ENCODE measurements at places on chromosomes 7 and 10.

DNA sequence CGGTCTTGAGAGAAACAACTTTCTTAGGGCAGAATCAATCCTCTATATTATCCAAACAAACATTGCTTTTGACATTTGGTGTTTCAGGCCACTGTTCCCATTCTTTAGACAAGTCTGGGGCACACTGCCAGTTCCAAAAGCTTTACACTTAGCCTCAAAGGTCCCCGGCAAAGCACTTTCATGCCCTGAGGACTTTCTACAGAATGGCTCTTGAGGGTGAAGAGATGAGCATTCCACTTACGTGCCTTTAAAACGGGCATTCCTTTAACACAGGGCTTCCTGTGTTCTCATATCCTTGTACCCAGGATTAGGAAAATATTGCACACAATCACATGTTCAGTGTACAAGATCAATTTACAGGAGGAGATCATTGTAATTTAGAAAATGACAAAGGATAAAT is 13.1 kb upstream of the TMEM213 start:
- DNase-seq: no peak

DNA sequence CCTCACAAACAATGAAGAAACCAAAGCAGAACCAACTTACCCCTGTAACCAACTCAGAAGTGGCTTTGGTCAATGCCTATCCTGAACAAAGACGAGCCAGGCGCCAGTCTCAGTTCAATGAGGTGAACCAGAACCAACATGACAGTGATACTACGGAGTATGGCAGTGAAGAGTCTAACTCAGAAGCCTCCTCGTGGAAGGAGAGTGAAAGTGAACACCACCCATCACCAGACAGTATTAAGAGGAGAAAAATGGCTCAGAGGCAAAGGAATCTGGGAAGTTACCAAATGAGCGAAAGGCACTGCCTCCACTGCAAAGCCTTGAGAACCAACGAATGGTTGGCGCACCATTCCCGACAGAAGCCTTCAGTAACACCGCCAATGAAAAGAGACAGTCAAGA is 8.4 kb downstream of the SSMEM1 start:
- DNase-seq: no peak

- DNase-seq: no peak
These were observed 92.7 kb downstream of the LSMEM1 start for GRCh38 chr7:112573302-112574039.

DNA sequence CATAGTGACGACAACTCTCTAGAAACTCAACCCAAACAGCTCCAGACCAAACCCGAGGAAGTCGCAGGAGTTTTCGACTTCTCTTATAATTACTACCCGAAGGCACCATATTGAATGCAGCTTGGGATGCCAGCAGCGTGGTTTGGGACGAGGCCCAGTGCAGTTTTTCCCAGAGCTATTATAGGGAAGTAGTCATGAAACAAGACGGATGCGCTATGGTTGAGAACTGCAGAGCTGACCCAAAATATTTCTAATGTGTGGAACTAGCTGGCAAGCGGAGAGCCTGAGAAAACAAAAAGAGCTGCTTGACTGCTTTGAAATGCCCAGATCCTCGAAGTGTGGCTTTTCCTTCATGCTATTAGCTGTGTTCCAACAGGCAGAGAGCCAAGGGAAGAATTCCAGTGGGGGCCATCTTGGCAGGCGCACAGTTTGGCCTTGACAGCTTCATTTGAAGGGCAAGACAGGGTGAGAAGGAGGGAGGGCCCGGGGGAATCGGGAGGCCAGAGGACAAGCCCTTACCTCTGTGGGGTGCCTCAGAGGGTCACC is 122.7 kb downstream of the CUL2 start:
- DNase-seq: no peak

DNA sequence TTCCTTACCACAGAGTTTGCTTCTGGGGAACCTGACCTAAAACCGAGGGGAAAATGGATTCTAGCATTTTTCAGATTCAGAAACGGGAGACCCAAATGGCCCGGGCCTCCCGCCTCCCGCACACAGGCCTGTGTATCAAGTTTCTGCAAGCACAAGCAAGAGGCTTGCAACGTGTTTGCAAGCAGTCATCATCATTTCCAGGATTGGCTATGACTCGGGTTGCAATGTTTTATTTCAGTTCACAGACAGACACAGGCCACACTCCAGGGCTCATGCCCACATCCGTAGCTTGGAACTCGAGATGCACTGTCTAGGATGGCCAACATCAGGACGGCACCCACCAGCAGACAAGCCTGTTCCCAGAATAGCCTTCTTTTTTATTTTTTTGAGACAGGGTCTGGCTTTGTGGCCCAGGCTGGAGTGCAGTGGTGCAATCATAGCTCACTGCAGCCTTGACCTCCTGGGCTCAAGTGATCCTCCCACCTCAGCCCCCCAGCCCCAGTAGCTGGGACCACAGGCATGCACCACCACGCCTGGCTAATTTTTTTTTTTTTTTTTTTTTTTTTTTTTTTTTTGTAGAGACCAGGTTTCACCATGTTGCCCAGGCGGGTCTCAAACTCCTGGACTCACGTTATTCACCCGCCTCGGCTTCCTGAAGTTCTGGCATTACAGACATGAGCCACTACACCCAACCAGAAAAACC is 68.1 kb upstream of the FOXK1 start:
- no peak for DNase-seq

DNA sequence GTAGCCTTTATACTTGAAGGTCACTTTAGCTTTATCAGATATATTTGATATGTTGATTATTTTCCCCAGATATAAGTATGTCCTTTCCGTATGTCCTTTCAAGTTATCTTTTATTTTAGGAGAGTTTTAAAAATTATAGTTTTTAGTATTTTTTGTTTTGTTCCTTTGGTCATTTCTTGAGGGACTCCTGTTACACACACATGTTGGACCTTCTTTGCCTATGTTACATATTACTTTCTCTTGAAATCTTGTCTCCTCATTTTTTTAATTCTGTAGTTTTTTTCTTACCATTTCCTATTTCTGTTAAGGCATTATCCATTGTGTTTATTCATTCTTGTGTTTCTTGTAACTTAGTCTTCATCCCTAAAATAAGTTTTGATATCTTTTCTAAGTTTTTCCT is 23.9 kb downstream of the GLCCI1 start:
- DNase-seq: no peak

GRCh38 chr7:64098-64915 is 128.1 kb upstream of the FAM20C start:
- no peak for DNase-seq

- DNase-seq: no peak
These were observed 712.1 kb downstream of the PHTF2 start for GRCh38 chr7:78510580-78511188.

GRCh38 chr7:143372070-143372469 is 9.1 kb upstream of the ZYX start:
- no peak for DNase-seq

DNA sequence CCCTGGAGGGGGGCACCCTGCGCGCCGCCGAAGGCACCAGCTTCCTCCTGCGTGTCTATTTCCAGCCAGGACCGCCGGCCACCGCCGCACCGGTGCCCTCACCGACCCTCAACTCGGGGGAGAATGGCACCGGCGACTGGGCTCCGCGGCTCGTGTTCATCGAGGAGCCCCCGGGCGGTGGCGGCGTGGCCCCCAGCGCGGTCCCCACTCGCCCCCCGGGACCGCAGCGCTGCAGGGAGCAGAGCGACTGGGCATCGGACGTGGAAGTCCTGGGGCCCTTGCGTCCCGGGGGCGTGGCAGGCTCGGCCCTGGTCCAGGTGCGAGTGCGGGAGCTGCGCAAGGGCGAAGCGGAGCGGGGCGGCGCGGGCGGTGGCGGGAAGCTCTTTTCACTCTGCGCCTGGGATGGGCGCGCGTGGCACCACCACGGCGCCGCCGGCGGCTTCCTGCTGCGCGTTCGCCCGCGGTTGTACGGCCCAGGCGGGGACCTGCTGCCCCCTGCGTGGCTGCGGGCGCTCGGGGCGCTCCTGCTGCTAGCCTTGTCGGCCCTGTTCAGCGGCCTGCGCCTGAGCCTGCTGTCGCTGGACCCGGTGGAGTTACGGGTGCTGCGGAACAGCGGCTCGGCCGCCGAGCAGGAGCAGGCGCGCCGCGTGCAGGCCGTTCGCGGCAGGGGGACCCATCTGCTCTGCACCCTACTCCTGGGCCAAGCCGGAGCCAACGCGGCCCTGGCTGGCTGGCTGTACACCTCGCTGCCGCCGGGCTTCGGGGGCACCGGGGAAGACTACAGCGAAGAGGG is 594 bp downstream of the CNNM1 start:
- DNase-seq: no peak

GRCh38 chr7:157016352-157017041 is 6.0 kb upstream of the MNX1 start:
- no peak for DNase-seq

- DNase-seq: peak; percentile 72
These were observed 145.6 kb downstream of the PFKFB3 start for GRCh38 chr10:6348096-6348874.

DNA sequence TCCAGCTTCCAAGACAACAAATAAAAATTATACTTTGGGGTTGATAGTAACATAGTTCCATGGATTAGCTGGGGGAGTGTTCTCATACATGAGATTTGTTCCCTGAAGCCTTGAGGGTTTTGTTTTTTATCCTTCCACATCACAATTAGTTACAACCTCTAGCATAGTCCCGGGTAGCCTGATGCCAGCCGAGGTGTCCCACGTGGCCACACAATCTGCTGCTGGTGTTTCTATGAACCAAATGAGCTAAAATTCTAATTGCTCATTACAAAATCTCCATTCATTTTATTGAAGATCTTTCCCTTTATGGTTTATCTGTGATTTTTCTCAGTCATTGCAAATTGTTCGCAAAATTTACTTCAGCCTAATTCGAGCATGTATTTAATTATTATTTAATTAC is 84.7 kb downstream of the CACNA2D1 start:
- no peak for DNase-seq

GRCh38 chr7:132551439-132551838 is 24.8 kb downstream of the PLXNA4 start:
- DNase-seq: no peak

DNA sequence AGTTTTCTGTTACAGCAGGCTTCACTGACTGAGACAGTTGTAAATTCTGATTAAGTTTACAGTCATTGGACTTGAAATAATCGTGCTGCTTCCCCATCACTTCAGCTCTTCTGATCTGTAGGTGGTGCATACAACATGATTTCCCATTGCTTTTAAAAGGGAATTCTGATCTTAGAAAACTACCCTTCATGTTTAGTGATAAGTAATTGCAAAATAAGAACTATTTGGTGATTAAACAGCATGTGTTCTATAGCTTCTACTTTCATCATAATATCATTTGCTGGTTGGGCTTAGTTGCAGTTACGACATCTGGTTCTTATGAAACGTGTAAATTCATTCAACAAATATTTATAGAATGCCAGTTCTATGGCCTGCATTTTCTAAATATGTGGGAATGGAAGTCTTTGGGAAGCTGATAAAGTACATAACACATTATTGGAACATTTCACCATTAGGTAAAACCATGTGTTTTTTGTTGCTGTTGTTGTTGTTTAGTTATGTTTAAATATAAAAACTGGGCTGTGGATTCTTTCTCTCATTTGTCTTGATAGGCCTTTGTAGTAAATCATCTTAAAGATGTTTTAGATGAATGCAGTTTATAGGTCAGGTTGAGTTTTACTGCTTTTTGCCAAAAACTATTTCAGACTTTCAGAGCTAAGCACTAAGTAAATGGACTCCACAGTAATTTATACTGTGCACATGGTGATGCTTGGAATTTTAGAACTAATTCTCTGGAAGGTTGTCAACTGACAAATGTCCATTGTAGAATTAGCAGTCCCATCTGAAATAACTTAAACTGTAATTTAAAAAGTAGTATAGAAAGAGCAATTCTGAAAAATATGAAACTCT is 13.1 kb downstream of the GNAI1 start:
- no peak for DNase-seq

DNA sequence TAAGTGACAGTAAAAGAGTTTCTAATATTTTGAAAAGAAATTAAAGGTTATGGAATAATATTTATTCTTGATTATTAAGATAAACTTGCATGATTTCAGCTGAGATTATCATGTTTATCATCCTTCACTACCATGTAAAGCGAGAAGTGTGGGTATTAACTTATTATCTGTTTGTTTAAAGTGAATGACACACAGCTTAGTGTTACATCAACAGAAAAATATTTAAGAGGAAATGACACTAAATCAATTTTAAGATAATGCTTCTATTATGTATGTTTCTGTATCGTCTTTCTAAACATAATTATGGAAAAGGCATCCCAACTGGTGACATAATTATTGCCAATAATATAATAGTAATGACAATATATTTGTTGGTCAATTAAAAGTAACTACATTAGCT is 213.1 kb downstream of the PCDH15 start:
- DNase-seq: no peak

GRCh38 chr7:122847871-122848473 is 38.3 kb downstream of the CADPS2 start:
- DNase-seq: no peak

GRCh38 chr10:25747084-25747483 is 186.9 kb upstream of the MYO3A start:
- no peak for DNase-seq

- no peak for DNase-seq
These were observed 8.8 kb downstream of the DPYSL4 start for GRCh38 chr10:132195366-132196075.

GRCh38 chr10:48472501-48473069 is 132.3 kb downstream of the ARHGAP22 start:
- DNase-seq: no peak

DNA sequence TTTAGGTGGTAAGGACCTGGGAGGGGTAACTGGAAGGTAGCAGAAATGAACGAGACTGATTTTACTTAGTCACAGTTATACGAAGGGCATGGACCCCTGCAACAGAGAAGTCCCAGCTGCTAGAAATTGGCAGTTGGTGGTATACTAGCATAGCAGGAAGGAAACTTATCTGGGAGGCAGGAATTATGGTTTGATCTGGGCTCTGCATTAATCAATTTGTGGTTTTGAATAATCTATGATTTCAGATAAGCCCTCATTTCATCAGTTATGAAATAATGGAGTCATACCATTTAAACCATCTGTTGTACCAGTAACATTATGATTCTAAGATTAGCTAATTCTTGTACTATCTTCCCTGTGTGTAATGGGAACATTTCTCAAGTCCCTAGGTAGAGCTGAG is 54.0 kb upstream of the TMEM229A start:
- DNase-seq: no peak

- DNase-seq: no peak
These were observed 268.1 kb downstream of the CAMK1D start for GRCh38 chr10:12617191-12618175.

GRCh38 chr7:41006306-41006995 is 696.4 kb downstream of the INHBA start:
- DNase-seq: no peak

DNA sequence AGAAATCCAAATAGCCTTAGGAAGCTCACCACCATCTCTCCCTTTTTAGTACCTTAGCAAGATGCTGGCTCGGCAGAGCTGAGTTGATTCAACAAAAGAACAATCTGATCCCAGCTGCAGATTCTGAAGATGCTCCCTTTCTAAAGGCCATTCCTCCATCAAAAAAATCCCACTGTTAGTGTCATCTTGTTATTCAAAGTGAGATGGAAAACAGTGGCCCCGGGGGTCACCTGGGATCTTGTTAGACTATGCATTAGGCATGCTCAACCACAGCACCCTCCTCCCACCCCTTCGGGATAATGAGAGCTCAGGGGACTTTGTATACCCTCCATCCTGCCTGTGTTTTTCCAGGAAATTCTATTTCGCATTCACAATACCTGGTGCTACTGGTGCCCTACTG is 2.4 kb downstream of the NCAPG2 start:
- DNase-seq: no peak

- peak; percentile 77 for DNase-seq
These were observed 3.2 kb upstream of the LAT2 start for GRCh38 chr7:74206589-74207120.

- no peak for DNase-seq
These were observed 111.2 kb downstream of the VIPR2 start for GRCh38 chr7:159033473-159033825.

- DNase-seq: no peak
These were observed 97.8 kb downstream of the CHST15 start for GRCh38 chr10:123995461-123996131.
